ENCODE measurements at places on chromosomes 7 and 10.

GRCh38 chr7:101667399-101667798, 38.3 kb upstream of the MYL10 start:
- DNase-seq, result no peak

GRCh38 chr10:84076540-84077195, 62.6 kb upstream of the GHITM start:
- DNase-seq, result no peak

DNA sequence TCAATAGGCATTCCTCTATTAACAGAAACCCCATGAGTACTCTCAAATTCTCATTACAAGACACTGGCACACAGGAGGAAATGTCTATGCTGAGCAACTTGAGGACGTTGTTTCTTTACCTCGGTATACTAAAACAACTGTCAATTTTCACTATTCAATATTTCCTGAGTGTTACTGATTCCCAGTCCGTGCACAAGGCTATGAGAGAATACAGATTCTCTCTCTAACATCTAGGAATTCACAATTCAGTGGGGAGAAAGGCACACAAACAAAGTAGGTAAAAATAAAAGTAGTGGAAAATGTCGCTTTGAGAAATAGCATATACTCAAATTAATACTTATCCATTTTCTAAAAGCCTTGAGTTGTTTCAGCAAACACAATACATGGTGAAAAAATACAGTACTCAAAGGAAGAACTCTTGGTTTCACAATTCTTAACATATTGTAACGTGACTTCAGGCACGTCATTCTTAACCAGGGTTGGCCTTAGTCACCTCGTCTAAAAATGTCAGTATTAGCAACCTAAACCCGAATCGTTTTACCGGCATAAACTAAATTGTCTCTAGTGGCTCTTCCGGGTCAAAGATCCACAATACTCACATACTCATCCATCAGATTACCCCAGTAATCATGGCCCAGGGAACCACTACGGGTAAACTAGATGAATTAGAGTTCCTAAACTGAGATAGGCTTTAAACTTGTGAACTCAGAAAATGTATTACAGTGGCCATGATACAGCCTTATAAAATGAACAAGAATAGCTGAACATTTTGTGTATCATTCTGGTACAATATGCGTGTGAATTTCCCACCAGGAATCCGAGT, 1.5 kb downstream of the IPMK start:
- no peak for DNase-seq

- no peak for DNase-seq
These were observed 3.2 kb upstream of the OGDH start for GRCh38 chr7:44603193-44603592.

- DNase-seq, result no peak
These were observed 359.2 kb upstream of the AOAH start for GRCh38 chr7:37083311-37084096.

- no peak for DNase-seq
These were observed 7.4 kb downstream of the RASSF4 start for GRCh38 chr10:44966816-44967509.

GRCh38 chr7:15602236-15602635, 40.4 kb upstream of the AGMO start:
- no peak for DNase-seq

- no peak for DNase-seq
These were observed 51.5 kb downstream of the CCDC71L start for GRCh38 chr7:106609416-106609815.

DNA sequence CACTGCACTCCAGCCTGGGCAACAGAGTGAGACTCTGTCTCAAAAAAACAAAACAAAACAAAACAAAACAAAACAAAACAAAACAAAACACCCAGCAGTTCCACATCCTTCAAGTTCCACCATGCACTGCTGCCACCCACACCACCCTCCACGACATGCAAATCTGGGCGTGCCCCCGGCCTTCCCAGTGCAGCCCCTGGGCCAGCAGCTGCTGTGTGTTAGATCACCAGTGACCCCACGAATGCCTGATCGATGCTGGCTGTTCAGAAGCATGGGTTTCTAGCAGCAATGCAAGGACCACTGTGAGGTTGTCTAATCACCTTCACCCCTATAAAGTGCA, 36.3 kb downstream of the ELFN1 start:
- no peak for DNase-seq

GRCh38 chr7:983004-983615, at the start of gene CYP2W1:
CYP2W1 (plus strand) TSS chr7:983181; CDS start chr7:983212, 31 bp downstream.
- DNase-seq, result no peak

- no peak for DNase-seq
These were observed 43.7 kb downstream of the KCNMA1 start for GRCh38 chr10:77593771-77594470.

- DNase-seq, result no peak
These were observed 10.1 kb downstream of the HNRNPA2B1 start for GRCh38 chr7:26190417-26190869.

GRCh38 chr7:18623389-18623788, 127.8 kb downstream of the HDAC9 start:
- no peak for DNase-seq

DNA sequence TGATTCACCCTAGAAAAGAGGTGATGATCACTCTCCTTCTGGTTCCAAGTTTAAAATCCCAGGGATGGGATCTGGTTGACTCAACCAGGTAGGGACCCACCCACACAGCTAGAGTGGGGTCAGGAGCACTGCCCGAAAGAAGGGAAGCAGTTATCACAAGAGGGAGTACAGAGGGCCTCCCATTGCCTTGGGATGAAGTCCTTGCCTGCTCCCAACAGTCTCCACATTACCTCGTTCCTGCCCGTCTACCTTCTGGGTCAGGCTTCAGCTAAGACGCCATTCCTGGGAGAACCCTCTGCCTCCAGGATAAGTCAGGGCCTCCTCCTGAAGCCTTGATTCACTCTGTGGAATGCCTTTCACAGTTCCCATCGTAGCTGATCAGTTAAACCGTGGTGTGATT, 23.8 kb downstream of the ZMIZ2 start:
- no peak for DNase-seq

GRCh38 chr7:3158341-3158760, 114.7 kb upstream of the CARD11 start:
- no peak for DNase-seq

- no peak for DNase-seq
These were observed 11.2 kb upstream of the JAZF1 start for GRCh38 chr7:28191751-28192150.

GRCh38 chr7:122901250-122901649, 15.0 kb upstream of the CADPS2 start:
- DNase-seq, result no peak

DNA sequence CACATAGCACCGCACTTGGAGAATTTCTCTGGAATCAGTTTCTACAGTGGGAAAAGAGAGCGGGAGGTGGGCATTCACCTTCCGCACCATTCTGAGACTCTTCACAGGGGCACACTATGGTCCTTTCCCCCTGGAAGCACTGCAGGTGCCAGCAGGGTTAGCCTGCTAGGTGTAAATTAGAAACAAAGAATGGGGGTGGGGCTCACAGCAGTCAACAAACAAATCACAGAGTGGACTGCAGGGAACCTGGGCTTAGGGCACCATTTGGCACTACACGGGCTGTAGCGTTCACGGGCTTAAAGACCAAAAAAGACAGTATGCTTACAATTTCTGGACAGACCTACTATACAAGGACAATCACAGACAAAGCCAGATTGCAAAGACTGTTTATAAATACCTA, 8.0 kb upstream of the PKD1L1 start:
- no peak for DNase-seq

DNA sequence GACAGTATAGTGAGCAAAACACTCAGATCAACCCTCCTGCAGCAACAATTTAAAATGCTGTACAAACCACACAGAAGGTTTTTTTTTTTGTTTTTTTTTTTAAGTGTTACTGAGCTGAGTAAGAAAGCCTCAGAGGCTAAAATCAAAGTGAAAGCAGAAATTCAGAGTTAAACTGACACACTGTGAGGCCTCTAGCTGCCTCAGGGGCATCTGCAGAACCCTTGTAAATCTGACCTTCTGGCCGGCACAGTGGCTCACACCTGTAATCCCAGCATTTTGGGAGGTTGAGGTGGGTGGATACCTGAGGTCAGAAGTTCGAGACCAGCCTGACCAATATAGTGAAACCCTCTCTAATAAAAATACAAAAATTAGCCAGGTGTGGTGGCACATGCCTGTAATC, 7.4 kb upstream of the GNA12 start:
- no peak for DNase-seq

DNA sequence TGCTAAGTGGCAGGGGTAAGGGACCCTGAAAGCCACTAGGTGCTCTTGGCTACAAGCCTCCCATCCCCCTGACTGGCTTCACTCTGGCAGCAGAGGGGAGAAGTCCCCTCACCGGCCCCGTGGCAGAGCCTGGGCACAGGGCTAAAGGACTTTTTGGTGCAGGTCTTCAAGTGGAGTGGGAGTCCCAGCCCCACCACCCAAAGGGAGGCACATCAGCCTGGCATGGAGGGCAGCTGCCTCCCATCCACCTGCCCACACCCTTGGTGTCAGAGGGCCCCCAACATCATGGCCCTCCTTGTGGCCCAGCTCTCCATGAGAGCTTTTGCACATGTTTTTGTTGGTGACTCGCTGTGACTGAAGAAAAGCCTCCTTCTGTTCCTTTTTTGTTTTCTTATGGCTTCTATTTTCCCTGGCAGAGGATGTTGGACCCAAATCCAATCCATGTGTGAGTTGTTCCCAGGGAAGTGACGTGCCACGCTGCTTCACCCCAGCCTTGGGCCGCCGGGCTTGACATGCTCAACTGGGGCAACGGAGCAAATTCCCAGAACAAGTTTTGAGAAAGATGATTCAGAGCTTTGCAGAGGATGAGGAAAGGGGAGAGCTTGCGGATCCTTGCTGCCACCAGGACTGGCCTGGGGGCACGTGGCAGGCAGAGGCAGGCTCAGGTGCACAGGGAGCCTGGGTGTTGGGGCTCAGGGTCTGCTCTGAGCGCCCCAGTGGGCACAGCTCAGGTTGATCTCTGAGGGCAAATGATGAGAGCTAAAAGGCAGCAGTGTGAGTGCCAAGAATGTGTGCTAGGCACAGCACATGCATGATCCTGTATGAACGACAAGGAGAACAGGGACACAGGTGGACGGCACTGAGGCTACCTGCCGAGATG, 1.9 kb upstream of the AEBP1 start:
- no peak for DNase-seq

- no peak for DNase-seq
These were observed 44.7 kb downstream of the AVL9 start for GRCh38 chr7:32539919-32540531.

- no peak for DNase-seq
These were observed 1.8 kb downstream of the HMX2 start for GRCh38 chr10:123149568-123150270.

DNA sequence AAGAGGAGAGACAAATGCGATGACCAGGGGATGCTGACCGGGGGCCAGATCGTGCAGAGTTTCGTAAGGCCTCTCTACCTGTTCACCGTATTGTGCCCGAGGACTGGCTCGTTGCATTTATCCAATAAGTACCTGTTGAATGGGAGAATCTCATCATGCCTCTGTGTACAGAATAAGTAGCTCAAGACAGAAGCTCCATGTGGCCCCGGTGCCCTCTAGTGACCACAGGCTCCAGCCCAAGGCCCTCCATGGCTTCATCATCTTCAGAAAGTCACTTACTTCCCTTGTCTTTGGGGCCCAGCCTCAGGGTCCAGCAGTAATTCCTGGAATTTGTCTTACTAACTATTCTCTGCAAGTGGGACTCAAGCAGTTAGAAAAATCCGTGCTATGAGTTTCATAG, 151.0 kb downstream of the CHN2 start:
- no peak for DNase-seq

DNA sequence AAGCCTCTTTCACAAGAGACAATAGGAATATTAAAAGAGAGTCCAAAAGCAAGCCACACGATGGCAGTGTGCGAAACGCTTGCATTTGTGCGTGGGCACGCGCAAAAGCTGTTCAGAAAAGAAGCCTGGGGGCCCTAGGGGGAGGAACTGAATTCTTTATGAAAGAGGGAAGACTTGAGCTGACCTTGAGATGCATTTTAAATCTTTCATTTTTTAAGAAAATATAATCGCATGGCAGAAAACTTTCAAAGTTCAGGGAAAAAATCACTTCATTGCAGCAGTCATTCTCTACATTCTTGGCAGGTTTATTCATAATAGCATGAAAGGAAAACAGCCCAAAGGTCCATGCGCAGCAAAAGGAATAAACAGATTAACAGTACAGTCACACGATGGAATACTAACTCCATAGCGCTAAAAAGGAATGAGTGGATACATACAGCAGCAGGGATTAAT, 206.5 kb upstream of the PRKCQ start:
- no peak for DNase-seq

DNA sequence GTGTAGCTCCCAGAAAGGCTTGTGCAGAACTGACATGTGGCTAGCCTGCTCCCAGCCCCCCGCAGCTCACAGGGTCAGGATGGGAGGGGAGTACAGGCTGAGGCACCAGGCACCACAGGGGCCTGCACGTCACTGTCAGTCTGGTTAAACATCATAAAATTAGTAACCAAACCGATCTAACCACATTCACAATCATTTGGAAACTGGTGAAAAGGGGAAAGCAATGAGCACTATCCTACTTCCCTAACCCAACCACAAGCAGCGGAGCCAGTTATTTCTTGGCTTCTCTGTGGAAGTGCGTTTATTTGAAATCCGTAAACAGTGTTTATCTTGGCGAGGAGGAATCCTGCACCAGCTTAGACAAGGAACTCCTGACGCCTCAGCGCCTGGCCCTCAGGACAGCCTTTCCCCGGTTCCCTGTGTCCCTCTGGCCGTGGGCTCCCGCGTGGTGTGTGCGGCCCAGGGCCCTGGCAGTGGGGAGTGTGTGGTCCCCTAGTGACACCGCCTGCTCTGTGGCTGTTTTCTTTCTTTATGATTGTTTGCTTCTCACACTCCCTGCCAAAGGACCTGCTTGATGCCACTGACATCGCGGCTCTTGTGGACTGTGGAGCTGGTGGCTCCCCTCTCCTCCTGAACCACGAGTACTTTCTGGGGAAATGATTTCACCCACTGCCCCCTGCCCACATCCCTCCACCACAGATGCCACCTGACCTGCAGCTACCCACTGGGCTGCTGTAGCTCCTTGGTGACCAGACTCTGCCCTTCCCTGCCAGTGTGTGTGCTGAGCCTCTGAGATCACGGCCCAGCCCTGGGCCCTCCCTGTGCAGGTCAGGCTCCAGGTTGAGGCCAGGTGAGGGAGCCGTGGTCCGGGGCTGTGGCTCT, 38.0 kb downstream of the INPP5A start:
- peak; percentile 40 for DNase-seq

GRCh38 chr10:103448746-103449145, 3.4 kb downstream of the CALHM2 start:
- DNase-seq, result no peak

GRCh38 chr7:42469341-42469740, 232.3 kb upstream of the GLI3 start:
- DNase-seq, result no peak

DNA sequence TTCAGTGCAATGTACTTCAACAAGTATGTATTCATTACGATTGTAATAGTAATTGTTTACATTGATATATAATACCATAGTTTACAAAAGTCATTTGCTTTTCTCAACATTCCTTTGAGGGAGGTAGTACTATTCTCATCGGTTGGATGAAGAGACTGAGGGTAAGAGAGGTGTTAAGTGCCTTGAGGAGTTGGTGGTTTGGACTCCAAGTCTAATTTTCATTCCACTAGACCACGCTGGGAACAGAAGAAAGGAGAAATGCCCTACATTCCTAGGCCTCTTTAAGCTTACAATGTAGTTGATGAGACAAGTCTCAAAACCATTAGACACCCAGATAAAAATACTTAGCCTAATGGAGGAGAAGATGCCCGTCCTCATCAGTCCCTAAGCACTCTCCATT, 28.6 kb downstream of the CDK1 start:
- DNase-seq, result no peak

Data from activated T-cell treated with anti-CD3 and anti-CD28 coated beads for 48 hours (primary cell).